ENCODE measurements at places on chromosomes 1 and 21.

- DNase-seq = no peak
Observed at GRCh38 chr21:34836103-34836932, 167.5 kb downstream of the CLIC6 start.

DNA sequence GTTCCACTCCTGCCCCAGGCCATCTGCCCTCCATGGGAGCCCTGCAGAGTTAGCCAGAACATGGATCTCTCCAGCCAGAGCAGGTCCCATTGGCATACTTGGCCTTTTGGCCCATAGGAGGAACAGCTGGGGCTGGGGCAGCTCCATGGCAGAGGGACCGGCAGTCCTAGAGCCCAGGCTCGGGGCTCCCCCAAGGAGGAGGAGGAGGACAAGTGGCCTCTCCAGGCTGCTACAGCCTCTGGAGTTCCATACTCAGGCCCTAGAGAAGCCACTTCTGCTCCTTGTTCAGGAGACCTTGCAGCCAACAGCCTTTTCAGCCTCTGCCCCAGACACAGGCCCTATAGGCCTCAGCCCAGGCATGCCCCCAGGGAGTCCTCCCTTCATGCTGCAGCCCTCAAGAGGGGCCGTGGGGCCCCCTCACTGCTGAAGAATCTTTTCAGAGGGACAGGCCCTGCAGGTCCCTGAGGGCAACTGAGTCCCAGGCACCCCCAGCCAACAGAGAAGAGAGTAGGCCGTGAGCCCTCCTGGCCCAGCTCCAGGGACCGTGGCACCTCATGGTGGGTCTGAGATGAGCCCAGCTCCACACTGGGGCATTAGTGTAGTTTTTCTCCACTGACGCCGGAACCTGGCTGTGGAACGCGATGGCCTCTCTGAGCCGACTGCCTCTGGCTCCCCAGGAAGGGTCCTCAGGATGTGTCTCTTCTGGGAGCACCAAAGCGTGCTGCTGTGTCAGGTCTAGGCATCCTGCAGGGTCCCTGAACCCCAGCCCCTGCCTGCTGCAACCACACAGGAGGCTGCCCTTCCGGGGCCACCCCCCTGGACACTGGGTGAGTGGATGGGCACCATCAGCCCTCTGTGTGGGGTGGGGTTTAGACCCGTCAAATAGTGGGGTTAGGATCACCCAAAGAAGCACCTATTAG is 297.6 kb upstream of the VAMP3 start:
- DNase-seq = no peak

DNA sequence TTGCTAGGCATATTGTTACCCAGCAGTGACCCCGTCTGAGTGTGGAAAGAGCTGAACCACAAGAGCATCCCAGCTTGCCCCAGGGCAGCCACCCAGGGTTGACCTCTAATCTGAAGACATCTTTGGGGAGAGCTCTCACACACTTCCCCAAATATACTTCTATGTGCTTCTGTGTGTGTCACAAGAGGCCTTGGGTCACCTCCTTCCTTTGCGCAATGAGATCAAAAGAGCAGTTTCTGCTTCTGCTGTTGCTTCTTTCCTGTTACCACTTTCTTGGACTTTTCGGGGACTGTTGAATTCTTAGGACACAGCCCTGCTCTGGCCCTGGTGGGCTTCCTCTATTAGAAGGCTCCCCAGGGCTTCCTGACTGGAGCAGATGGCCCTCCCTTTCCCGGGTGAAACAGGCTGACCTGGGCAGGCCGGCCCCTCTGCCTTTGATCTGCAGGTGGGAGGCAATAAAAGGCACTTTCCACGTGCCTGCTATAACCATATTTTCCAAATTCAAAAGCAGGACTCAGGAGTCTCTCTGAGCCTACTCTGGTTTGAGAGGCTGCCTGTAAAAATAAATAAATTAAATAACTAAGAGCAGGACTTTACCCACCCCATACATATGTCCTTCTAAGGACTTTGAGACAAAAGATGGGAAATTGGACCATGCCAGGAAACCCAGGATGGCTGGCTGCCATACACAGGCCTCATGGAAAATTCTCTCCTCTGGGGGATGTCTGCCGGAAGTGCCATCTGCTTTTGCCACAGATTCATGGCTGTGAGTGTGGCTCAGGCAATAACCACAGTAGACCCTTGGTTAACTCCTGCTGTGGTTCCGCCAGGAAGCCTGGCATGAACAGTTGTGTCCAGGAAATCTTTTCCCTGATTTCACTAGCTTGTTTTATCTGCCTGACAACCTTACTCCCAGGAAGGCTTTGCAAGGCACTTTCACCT is 28.3 kb upstream of the RCSD1 start:
- peak; percentile 14 for DNase-seq

DNA sequence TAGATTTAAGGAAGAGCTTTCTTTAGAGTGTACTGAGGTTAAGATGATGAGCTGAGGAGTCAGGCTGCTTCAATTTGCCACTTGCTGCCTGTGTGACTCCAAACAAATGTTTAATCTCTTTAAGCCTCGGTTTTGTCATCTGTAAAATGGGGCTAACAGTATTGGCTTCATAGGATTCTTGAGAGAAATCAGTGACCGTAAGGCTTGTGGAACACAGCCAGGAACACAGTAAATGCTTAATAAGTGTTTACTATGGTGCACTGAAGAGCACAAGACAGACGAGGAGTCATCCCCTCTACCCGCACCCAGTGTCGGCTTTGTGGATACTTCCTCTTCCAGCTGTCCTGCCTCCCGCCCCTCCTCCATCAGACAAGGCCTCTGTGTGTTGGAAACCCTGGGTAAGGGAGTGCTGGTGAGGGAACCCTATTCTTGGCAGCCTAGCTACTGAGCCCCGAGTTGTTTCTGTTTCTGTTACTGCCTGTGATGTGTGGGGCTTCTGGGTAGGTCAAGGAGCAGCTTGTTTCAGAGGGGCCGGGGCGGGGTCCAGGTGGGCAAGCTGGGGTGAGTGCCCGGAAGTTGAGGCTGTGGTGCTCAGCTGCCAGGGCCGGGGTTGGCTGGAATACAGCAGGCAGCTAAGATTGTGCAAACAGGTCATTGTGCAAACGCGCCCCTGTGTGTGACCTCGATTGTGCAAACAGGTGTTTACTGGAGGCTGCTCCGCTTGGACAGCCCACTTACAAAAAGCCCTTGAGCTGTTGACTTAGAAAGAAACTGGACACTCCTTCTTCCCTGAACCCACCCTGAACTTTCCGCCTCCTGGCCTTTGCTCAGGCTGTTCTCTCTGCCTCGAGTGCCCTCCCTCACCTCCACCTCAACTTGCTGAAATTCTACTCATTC is 4.0 kb upstream of the CSF3R start:
- DNase-seq = no peak

DNA sequence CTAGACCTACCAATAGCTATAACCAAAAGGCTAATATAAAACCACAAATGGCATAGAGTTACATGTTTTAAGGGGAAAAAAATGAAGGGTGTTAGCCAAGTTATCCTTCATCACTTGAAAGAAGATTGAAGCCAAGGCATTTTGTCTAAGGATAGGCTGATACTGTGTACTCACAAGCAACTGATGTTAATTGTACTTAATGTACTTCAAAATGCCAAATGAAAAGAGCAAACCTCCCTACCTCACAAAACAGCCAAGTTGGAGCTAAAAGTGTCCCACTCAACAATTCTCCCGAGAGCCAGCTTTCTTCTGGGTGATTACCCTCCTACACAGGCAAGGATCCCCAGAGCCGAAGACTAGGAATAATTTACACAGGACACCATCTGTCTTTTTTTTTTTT is 4.4 kb upstream of the IGSF3 start:
- DNase-seq = no peak

DNA sequence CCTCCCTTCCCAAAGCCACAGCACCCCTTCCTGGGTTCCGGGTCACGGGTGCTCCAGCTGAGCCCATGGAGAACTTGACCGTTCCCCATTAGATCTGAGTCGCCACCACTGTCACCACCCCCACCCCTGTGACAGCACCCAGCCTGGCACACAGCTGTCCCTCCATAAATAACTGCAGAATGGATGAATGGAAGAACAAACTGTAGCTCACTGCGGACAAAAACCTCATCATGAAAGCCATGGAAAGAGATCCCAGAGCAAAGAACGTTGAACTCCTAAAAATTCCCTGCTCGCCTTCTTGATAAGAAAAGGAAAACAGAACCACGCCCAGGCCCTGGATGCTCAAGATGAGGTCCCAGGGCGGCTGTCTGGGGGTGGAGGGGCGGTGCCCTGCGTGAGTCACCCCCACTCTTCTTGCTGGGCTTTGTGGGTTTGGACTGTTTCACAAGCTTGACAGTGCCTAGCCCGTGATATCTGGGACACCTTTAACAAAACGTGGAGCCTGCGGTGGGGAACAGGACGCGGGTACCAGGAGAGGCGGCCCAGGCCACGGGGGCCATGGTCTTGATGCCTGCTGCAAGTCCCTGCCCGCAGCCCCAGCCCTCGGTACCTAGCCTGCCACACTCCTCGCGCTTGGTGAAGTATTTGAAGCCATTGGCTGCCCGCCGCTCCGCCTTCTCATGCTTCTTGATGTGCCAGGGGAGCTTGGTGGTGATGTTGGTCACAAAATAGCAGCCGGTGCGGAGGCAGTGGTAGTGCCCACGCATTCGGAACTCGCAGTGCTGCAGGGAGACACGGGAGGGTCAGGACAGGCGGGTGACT is 151.9 kb downstream of the CASZ1 start:
- no peak for DNase-seq

- no peak for DNase-seq
Observed at GRCh38 chr1:240152611-240153297, 61.1 kb downstream of the FMN2 start.

DNA sequence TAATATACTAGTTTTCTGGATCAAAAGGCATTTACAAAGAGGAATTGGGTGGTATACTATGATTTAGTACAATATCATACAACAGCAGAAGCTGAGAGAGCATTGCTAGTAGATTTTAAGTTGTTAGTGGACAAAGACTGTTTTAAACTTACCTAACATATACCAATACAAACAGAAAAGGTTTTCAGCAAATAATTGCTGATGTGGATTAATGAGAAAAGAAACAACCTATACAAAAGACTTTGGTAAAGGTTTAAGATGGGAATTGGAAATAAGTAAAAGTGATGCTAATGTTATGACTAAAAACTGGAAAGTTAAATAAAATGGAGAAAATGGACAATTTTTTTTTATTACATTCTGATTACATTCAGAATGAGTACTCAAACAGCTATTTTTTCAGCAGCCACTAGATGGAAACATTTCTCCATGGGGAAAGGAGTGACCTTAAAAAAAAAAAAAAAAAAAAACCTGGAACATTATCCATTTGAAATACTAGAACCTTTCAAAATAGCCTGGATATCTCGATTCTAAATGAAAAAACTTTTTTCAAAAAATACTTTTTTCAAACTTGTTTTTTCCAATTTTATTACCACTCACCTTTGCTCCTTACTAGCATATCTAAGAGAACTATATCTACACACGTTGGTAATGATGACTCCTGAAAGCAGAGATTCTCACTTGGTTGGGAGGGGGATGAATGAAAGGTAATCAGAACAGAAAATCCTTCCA is 55.4 kb downstream of the EPRS1 start:
- no peak for DNase-seq

DNA sequence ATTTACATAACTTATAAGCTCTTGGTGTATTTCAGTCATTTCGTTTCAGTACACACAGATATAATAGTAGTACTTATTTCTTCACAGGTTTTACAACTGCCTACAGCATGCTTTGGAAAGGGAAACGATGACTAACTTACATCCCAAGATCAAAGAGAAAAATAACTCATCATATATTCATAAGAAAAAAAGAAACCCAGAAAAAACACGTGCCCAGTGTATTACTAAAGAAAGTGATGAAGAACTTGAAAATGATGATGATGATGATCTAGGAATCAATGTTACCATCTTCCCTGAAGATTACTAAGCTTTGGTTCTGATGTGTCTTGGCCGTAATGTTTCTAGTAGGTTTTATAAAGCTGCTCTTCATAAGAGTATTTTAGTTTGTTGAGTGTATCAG is 30.9 kb downstream of the TYW3 start:
- no peak for DNase-seq

DNA sequence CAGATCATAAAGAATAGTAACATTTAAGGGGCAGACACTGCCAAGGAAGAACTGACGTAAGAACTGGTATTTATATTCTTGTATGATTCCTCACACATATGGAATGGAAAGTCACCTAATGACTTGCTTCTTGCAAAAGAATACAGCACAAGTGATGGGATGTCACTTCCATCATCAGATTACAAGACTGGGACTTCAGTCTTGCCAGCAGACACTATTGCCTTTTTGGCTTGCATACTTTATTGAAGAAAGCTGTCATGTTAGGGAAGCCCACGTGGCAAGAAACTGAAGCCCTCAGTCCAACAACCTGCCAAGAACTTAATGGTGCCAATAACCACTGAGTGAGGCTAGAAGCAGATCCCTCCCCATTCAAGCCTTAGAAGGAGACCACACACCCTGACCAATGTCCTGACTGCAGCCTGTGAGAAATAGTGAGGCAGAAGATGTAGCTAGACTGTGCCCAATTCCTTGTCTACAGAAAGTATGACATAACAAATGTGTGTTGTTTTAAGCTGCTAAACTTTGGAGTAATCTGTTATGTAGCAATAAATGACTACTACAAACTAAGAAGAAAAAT is 12.0 kb downstream of the EGLN1 start:
- DNase-seq = no peak

- DNase-seq = no peak
Observed at GRCh38 chr1:17822741-17823426, 67.8 kb downstream of the ACTL8 start.

DNA sequence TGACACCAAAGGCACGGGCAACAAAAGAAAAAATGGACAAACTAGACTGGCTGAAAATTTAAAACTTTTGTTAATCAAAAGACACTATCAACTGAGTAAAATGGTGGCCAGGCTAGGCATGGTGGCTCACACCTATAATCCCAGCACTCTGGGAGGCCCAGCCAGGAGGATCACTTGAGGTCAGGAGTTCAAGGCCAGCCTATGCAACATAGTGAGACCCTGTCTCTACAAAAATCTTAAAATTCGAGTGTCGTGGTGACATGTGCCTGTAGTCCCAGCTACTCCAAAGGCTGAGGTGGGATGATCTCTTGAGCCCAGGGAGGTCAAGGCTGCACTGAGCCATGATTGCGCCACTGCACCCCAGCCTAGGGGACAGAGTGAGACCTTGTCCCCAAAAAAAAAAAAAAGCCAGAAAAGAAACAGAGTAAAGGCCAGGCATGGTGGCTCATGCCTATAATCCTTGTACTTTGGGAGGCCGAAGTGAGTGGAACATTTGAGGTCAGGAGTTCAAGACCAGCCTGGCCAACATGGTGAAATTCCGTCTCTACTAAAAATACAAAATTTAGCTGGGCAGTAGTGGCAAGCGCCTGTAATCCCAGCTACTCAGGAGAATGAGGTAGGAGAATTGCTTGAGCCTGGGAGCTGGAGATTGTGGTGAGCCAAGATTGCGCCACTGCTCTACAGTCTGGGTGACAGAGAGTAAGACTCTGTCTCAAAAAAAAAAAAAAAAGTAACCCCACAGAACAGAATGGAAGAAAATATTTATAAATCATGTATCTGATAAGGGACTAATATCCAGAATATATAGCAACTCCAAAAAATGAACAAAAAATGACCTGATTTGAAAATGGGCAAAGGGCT is 8.0 kb downstream of the TUT4 start:
- DNase-seq = no peak
